Naive B cell (primary cell): ENCODE measurements at places on chromosomes 7 and 10.

DNA sequence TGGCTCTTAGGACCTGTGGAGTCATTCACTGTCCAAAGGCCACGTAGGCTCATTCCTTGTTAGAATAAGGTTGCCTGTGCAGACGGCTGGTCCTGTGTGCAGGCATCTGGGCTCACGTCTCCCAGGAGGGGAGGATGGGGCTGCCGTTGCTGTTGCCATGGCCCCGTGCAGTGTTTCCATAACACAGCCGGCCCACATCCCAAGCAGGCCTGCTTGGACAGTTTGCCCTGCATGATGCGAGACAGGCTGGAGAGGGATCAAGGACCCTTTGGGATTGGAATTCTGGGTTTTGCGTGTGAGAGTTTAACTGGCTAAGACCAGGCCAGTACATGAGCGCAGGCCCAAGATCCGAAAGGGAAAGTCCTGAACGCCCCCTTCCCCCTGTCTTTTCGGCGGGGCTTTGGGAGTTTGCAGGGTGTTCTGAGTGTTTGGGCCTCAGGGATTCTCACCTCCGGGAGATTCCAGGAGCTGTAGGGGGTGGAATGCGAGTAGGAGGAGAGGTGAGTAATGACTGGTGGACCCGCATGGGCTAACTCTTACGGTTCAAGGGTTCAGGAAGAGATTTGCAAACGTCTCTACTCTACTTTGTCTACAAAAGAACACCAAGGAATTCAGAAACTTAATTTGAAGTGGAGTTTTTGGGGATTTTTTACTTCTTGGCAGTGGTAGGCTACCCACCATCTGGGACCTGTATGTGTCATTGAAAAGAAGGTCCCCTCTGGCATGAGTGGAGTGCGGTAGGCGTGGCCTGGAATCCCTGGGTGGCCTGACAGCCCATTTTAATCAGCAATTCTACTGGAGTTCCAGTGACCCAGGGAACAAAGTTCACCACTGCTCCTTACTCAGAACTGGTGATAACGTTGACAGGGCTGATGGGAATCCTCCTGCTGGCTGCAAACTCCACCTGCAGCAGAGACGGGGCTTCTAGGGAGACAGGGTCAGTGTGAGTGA, 125.4 kb downstream of the ITIH5 start:
- DNase-seq: no peak

- DNase-seq: no peak
These were observed 49.4 kb upstream of the LRRN3 start for GRCh38 chr7:111041577-111041976.

- no peak for DNase-seq
These were observed 18.9 kb upstream of the UNC5B start for GRCh38 chr10:71193516-71193915.

DNA sequence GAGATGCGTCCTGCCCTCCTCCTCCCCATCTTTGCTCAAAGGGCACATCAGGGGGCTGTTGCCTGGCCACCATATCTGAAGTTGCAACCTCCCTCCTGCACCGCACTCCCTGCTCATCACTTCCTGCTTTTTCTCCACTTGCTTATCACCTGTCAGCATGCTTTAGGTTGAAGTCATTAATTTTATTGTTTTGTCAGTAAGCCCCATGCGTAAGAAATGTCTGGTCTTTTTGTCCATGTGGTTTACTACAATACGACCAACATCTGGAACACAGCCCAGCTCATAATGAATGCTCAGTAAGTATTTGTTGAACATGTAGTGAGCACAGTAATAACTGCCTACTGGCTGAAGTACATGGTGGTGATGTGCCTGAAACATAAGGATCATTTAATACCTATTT, 71.6 kb upstream of the GJD4 start:
- DNase-seq: no peak

GRCh38 chr10:113967126-113967525, 76.5 kb upstream of the ADRB1 start:
- no peak for DNase-seq
